ENCODE measurements at places on chromosomes 7 and 10.
A peak's percentile ranks its signal among the peaks of the same experiment; 100 is the strongest.

- peak; percentile 23 for DNase-seq
Measured at GRCh38 chr7:116334555-116334954, 124.2 kb downstream of the TES start.

DNA sequence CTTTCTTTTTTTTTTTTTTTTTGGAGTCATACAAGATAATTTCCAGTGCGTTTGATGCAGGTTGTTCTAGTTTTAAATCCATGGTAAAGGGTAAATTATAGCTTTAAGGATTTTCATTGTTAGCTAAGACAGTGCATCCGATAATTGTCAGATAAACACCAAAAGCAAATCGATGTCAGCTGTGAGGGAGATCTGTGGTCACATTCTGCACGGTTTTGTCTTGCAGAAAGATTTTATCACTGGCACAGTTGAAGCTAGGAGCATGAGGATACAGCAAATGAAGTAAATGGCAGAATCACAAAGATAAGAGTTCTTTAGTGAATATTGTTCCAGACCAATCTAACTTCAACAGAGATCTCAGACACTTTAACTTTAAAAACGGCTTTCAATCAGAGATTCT, 648.8 kb upstream of the COBL start:
- DNase-seq = no peak

DNA sequence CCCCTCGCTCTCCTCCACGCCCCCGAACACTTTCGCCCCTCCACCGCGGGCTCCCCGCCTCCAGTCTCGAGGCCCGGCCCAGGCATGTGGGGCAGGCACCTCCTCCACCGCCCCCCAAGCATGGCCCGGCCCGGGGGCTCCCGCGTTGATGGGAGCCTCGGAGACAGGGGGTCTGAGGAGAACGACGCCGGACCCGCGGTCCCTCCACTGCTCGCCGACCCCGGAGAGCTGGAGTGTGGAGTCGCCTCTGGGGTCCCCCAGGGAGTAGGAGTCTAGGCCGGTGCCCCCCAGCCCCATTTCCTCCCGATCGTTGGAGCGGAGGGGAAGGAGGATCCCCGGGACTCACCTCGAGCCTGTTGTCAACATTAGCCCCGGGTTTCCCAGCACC, 206 bp downstream of the UPF2 start:
- peak; percentile 26 for DNase-seq

DNA sequence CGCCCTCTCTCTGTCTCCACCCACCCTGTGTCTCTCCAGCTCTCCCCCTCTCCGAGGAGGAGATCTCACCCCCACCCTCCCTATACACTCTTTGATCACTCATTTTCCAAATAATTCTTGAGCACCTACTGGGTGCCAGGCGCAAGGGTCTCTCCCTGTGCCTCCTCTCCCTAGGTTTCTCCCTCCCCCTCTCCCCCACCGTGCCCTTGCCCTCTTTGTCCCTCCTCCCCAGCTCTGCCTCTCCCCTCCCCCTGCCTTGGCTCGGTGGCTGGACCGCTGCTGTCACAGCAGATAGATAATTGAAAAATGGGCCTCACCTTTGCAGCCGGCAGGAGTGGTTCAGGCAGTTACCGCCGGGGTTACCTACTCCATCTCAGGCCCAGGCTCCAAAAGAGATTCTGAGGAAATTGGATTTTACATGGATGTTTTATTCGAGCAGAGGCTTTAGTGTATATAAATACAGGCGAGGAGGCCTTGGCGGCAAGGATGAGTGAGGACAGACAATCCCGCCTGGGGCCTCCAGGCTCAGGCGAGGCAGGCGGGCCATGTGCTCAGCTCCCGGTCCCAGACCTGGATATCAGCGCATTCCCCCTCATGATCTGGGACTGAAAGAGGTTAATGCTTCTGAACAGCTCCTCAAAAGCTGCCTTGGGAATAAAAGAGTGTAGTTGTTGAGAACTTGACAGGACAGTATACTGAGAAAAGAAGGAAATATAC, 60.8 kb upstream of the BTRC start:
- no peak for DNase-seq

DNA sequence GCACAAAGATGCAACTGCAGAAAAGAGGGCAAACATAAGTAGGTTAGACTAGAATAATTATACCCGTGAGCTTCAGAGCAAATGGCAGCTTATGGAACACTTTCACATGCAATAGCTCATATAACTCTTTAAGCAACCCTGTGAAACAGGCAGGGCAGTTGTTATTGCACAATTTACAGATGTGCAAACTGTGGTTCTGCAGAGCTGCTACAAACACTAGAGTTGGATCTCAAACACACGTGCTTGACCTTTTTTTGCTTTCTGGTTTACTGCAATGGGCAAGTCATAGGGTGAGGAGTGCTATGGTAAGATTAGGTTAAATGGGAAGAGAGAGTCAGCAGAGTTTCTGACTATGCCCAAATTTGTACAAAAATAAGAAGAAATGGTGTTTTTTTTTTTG, 610.8 kb downstream of the GATA3 start:
- DNase-seq = no peak
